ENCODE measurements at places on chromosomes 2 and 18. TPM values are rescaled to one million over a fixed set of nuclear protein-coding genes. Genes with fewer than 3 reads are reported as not detected.

The WDPCP gene
- total RNA-seq: 12.8 TPM

- peak; percentile 35 for DNase-seq
These were observed 73.2 kb upstream of the SMAD2 start for GRCh38 chr18:48003426-48004349.

The ALK gene
- 0.20 TPM for total RNA-seq

GRCh38 chr18:6589923-6590322 lies 139.6 kb upstream of the ARHGAP28 start:
- DNase-seq: no peak

DNA sequence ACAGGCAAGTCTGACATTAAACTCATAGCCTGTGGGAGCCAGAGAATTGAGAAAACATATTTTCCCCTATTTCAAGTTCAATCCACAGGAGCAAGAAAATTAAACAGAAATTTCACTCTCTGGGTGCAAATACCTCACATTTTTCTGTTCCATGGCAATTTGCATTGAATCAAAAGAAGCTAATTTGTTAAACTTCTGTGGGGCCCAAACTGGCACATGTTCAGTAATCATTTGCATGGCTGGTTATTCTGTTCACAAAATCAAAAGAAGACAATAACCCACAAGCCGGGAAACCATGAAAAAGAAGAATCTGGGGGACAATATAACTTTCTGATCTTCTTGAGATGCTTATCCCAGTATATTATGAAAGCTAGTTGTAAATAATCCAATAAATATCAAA lies 363.1 kb downstream of the LRP1B start:
- no peak for DNase-seq

The ANKRD30B gene
- not detected for total RNA-seq

GRCh38 chr18:36465970-36466369 lies 168.5 kb downstream of the FHOD3 start:
- no peak for DNase-seq

The PLEKHH2 gene
- total RNA-seq: 60.6 TPM

The SKOR2 gene
- not detected for total RNA-seq

GRCh38 chr18:78423811-78424210 lies 555.8 kb upstream of the SALL3 start:
- DNase-seq: no peak

DNA sequence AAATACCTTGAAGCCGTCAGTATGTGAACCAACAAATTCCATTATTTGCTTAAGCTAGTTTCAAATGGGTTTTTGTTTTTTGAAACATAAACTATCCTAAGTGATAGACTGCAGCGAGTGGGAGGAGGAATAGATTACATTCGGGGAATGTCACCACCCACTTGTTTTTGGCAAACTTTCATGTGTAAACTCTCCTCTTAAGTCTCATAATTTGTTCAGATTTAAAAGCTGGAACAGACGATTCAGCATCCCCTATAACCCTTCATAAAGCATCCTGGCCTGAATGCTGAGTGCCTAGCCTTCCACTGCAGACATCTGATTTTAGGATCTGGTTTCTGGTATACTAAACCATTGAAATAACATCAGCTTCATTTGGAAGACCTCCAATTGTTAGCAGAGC lies 51.0 kb downstream of the CPO start:
- no peak for DNase-seq

GRCh38 chr2:229571243-229571642 lies 143.1 kb downstream of the DNER start:
- no peak for DNase-seq

GRCh38 chr2:227853204-227853629 lies 18.2 kb upstream of the DAW1 start:
- DNase-seq: no peak

GRCh38 chr18:79690071-79690470 lies 10.5 kb downstream of the CTDP1 start:
- no peak for DNase-seq

All from upper lobe of left lung (tissue), 6 donors.